HS-27A (cell line): ENCODE measurements at places on chromosomes 2 and 18.

DNA sequence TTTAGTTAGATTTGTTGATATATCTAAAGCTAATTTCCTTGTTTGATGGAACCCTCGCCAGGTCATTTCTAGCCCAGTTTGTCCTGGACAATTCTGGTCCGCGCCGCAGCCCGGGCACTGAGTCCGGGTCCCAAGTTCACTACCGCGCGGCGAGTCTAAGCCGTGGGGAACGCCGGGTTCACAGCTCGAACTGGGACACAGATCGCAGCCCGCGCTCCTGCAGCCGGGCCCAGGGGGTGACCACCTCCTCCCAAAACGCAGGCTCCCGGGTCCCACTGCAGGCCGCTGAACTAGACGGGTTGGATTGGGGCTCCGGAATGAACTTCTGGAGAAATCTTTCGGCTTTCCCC lies 681 bp downstream of the ACADL start:
- no peak for DNase-seq

- DNase-seq: no peak
Measured at GRCh38 chr18:23934252-23934651, 80.3 kb upstream of the TTC39C start.

DNA sequence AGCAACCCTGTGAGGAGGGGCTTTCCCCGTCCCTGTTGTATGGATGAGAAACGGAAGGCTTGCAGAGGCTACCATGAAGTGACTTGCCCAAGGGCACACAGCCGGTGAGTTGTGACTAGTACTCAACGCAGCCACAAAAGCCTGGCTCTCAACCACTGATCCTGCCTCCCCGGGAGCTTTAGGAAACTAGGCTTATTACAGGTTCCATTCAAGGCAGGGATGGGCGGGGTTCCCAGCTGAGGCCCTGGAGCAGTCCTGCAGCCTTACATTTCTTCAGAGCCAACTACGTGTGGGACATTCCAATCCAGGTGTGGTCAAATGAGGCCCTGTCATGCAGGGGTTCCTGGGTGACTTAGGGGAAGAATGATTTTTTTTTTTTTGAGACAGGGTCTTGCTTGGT lies 59.6 kb downstream of the MEX3C start:
- no peak for DNase-seq

DNA sequence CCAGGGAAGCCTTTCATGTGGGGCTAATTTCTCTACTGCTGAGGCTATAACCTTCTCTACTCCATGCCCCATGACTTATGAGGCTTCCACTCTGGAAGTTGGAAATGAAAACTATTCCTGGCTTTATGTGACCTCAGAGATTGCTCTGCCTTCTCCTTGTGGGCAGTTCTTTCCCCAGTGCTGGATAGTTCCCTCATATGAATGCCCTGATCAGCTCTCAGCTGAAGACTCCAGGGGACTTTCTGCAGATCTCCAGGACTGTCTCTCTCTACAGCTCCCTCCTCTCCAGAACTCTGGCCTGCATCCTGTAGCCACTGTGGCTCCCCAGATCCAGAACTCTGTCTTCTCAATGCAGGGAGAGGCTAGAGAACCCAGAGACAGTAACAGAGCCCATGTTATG lies 235.1 kb downstream of the SEPTIN10 start:
- no peak for DNase-seq

- no peak for DNase-seq
Measured at GRCh38 chr2:58182527-58182926, 58.6 kb downstream of the FANCL start.

DNA sequence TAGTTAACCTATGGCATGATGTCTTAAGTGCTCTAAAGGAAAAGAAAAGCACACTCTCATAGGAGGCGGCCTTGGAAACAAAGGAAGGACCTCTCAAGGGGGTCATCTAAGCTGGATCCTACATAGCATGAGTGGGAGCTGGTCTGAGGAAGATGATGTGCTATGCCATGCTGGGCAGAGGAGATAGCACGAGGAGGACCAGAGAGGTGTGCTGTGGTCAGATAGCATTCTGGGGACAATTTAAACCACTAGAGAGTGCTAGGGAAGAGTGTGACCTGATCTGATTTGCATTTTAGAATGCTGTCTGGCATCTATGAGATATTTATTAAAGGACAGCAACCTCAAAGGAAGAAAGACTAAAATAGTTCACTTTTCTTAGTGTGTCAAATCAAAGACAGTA lies 910.1 kb upstream of the CELF4 start:
- DNase-seq: no peak

GRCh38 chr2:61499060-61499459 lies 28.2 kb upstream of the USP34 start:
- no peak for DNase-seq
